ENCODE measurements at places on chromosomes 11 and 22. TPM values are rescaled to one million over a fixed set of nuclear protein-coding genes. Genes with fewer than 3 reads are reported as not detected.

DNA sequence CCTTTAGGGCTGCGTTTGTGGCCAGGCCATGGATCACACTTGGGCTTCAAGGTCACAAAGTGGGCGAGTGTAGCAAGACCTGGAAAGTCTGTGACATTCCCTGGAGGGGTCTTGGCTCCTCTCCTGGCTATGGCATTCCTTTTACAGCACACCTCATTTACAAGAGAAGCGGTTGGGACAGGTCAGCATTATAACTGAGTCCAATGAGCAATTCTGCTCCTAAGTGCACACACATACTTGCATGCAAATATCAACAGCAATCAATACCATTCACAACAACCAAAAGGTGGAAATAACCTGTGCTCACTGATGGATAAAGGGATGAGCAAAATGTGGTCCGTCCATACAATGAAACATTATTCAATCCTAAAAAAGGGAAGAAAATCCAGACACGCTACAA, 298.2 kb downstream of the CTTN start:
- no peak for DNase-seq
- H3K4me1 ChIP-seq = no peaks in the 10 kb centered on the region
- no peak overlapping the region for H3K4me3 ChIP-seq
- H3K27ac ChIP-seq = no peak overlapping the region
- no peaks in the 10 kb centered on the region for H3K27me3 ChIP-seq

DNA sequence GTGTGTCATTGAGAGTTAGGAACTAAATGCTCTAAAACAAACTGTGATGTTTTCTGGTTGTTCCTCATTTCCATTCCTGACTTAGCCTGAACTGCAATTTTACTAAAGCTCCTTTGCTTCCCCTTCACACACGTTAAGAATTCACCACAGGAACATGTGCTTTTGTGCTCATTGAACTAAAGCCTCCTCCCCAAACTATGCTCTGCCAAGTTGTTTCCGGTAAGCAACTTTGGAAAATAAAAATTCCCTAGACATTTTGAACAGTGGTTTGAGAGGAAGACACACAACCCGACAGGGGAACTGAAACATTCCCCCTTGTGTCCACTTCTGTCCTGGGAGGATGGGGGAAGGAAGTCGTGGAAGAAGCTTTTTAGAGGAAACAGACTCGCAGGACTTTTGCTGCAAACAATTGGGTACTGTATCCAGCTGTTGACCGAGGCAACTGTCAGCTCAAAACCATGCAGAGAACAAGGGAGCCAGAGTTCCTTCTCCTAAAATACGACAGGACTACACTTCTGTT, 66.9 kb downstream of the GAB2 start:
- H3K36me3 ChIP-seq = no peaks in the 10 kb centered on the region
- peak overlapping the region; percentile 32 for H3K27ac ChIP-seq
- H3K4me3 ChIP-seq = no peak overlapping the region
- peaks cover 33% of the 10 kb centered on the region for H3K4me1 ChIP-seq
- no peaks in the 10 kb centered on the region for H3K27me3 ChIP-seq
- peak; percentile 57 for DNase-seq

DNA sequence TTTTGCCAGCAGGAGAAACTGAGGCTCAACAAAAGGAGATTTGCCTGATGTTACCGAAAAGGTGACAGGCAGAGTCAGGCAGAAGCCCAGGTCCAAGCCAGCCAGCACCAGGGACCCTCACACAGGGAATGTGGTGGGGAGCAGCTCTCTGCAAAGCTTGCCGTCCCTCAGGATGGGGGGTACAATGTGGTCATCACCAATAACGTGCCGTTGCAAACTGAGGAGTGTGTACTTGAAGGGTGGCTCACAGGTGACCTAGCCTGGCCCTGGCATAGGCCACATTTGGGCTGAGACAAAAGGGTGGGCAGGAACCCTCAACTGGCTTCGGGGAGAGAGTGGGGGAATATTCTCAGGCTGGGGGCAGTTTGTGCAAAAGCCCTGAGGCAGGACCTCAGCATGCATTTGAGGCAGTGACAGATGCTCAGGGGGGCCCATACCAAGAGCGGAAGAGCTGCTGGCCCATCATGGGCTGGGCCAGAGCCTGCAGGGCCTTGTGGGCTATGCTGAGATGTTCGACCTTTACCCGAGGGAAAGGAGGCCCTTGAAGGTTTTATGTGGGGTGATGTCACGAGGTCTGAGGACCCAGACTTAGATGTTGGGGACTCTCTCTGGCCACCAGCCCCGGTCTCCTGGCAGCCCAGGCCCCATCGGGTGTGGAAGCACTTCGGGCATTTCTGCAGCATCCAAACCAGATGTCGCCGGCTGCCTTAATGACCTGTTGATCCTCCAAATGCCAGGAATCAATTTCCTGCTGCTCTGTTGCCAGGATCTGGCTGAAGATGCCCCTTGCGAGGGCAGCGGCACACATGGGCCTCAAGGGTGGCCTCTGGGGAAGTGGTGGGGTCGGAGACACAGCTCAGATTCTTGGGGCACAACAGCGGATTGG, 57.4 kb upstream of the SHISAL1 start:
- H3K4me1 ChIP-seq = peaks cover 4% of the 10 kb centered on the region
- no peak overlapping the region for H3K4me3 ChIP-seq
- DNase-seq = no peak

GSTT2B gene
- total RNA-seq = 4.0 TPM

LIPT2 gene
- 1.7 TPM for total RNA-seq

ALDH3B1 gene
- total RNA-seq = 0.37 TPM

SEC14L6 gene
- 0.15 TPM for total RNA-seq
